Suprapubic skin (tissue), 4 donors: ENCODE measurements at places on chromosomes 6 and 20. TPM values are rescaled to one million over a fixed set of nuclear protein-coding genes. Genes with fewer than 3 reads are reported as not detected.

DNA sequence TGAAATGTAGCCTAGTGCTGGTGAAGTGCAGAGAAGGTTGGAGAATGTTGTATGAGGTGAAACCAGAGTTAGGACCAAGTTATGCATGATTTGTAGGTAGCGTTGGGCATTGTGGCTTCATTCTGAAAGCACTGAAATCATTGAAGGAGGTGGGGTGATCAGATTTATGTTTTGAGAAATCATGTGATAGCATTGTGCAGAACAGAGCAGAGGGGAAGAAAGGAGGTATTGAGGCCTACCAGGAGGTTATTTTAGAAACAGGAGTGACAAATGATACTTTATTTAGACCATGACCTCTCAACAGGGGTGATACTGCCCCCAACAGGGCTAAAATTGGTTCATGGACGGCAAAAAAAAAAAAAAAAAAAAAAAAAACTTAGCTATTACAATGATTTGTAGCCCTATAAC is 15.6 kb upstream of the HMGN3 start:
- no peak for DNase-seq

- DNase-seq: no peak
These were observed 994 bp downstream of the CLDN20 start for GRCh38 chr6:155264693-155265320.

GRCh38 chr6:61210549-61210948 is 1075.5 kb downstream of the KHDRBS2 start:
- DNase-seq: no peak

The FABP7 gene
- 31.5 TPM for total RNA-seq

The LSM14B gene
- 45.7 TPM for total RNA-seq

The EPHA7 gene
- total RNA-seq: 0.76 TPM
